NCI-H1092 (cell line): ENCODE measurements at places on chromosomes 2 and 18.

GRCh38 chr2:2164326-2164917 lies 166.7 kb downstream of the MYT1L start:
- DNase-seq = no peak

- DNase-seq = no peak
Measured at GRCh38 chr2:88811681-88812080, 120.2 kb downstream of the RPIA start.

DNA sequence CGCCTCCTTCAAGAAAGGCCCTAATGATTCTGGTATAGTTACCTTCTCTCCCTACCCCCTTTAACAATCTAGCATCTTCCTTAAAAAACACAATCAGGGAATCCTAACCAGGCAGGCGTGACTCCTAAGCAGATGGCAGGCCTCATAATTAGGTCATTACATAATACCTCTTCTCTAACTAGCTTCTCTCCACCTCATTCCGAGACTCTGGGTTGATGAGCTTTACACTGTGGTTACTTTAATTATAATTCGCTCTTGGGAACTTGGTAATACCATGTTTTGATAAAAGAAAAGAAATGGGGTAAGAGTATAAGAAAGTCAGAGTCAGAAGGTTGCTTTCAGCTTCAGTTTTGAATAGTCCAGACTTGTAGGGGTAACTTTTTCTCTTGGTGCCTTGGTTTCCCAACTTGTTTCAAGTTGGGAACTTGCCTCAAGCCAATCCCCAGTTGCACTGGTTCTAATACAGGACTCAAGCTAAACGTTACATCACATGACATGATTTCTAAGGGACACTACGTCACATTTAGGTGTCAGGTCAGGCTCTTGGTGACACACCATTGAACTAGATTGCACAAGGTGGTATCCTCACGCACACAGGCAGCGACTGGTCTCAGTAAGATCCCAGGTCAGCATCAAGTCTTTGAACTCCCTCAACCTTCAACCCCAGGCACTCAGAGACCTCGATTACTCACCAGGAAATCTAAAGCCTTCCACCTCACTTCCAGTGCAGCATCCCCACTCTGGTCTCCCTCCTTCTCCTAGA lies 59.2 kb downstream of the AAK1 start:
- DNase-seq = no peak

GRCh38 chr2:67436221-67436620 lies 39.1 kb downstream of the ETAA1 start:
- no peak for DNase-seq

- DNase-seq = peak; percentile 47
Measured at GRCh38 chr18:49728542-49728941, 84.8 kb downstream of the ACAA2 start.

- no peak for DNase-seq
Measured at GRCh38 chr2:231590614-231591013, 2.0 kb upstream of the TEX44 start.

DNA sequence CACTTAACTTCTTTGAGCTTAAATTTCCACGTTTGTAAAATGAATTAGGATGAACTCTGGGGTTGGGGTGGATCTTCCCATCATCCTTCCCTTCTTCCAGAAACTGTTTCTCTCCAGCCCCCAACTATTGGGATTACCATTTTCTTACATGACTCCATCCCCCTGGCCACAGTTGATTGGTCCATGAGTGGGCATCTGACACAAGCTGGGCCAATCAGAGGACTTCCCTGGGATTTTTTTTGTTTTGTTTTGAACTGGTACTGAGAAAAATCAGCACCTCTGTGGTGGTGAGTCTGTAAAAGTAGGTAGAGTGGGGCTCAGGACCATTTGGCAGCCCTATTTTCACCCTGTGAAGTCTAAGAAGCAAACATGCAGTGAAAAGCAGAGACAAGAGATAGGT lies 118.0 kb upstream of the SERTAD2 start:
- DNase-seq = no peak

GRCh38 chr2:22444281-22444680 lies 940.7 kb upstream of the KLHL29 start:
- no peak for DNase-seq

- DNase-seq = no peak
Measured at GRCh38 chr2:191115391-191115790, 35.4 kb downstream of the STAT4 start.

- DNase-seq = no peak
Measured at GRCh38 chr2:8312861-8313830, 368.7 kb upstream of the ID2 start.

GRCh38 chr2:200399046-200399445 lies 92.6 kb downstream of the SPATS2L start:
- DNase-seq = no peak
